ENCODE measurements at places on chromosomes 11 and 22.

DNA sequence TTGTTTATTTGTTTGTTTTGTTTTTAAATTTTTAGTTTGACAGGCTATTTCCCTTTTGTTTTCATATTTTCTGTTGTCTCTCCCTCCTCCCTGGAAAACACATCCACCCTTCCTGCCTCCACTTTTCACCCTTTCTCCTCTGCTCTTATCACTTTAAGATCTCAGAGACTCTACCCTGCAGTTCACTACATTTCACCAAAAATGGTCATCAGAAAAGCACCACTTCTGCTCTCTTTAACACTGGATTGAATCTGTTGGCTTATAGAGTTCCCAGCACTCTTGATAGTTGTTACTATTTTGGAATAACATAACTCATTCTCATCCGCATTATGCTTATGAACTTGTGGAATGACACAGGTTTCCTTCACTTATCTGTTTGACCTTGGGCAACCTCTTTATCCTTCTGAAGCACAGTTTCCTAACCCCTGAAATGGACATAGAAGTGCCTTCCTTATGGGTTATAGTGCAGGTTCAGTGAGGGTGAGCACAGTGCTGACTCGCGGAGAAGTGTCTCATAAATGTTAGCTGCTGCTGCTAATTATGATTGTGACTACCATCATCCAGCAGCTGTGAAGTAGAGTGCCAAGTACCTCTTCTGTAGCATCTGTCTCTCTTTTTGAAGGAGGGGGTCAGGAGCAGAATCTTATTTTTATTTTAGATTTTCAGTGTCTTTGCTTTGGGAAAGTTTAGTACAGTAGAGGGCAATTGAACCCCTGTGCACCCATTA lies 15.0 kb downstream of the TEAD1 start:
- DNase-seq, result no peak

- DNase-seq, result no peak
These were observed 344.6 kb upstream of the C11orf87 start for GRCh38 chr11:109077291-109077920.

DNA sequence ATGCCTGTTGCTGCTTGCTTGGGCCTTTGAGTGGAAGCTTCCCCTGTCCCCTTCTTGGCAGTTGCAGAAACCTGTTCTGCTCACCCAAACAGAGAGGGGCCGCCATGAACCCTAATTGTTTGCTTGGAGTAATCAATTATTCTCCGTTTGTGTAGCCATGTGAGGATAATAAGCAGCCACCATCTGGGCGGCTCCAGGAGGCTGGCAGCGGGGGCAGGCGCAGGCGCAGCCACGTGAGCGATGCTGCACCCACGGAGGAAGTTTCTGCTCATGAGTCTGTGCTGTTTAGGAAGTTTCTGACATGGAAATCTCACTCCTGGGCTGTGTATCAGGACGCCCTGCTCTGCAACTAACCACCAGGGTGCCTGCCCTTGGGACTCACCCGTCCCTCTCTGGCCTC lies 90.1 kb downstream of the MPPED1 start:
- DNase-seq, result no peak

DNA sequence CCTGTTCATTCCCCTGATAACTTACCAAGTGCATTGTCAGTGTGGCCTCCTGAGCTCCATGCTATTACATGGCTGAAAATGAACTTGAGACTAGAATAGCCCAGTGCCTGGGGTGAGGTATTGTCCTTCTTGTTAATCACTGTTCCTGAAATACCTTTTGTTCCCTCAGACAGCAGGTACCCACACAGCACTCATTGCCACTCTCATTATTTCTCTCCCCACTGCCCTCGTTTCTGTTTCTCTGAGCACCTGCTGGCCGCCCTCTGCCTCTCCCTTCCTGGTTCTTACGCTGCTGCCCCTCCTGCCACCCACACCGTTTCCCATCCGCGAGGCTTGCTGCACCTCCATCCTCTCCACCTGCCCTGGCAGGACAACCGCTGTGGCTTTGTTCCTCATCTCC lies 36.9 kb upstream of the RAB1B start:
- no peak for DNase-seq

- DNase-seq, result no peak
These were observed 86.3 kb downstream of the ETS1 start for GRCh38 chr11:128501008-128501407.

DNA sequence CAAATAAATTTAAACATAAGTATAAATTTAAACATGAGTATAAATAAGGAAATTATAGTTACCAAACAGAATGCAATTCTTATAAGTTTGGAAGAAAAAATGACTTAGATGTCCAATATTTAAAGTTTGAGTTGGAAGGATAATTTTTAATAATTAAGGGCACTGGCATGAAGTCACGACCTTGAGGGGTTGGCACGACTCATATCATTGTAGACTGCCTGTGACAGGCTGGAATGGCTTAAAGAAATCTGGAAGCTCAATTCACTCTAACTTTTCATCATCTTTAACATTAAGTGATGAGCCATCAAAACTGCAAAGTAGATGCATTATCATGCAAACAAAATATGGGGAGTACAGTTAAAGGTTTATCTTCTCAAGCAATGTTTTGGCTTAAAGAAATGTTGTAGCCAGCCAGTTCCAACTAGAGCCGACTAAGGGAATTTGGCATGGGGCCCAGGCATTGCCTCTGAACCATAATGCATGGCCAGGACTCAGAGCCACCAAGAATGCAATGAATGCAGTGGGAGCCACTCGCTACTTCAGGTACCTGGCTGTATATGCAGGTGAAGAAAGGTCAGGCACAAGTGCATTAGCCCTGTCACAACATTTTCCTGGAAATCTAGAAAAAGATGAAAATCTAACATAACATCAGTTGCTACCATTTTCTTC lies 33.4 kb downstream of the PGR start:
- DNase-seq, result peak; percentile 1

- no peak for DNase-seq
These were observed 1.3 kb downstream of the GNG3 start for GRCh38 chr11:62708793-62709192.

- no peak for DNase-seq
These were observed 61.3 kb downstream of the DENND5A start for GRCh38 chr11:9203691-9204311.

- no peak for DNase-seq
These were observed 23.6 kb upstream of the MUC5B start for GRCh38 chr11:1199241-1199750.

GRCh38 chr11:69321877-69322361 lies 28.0 kb downstream of the MYEOV start:
- peak; percentile 95 for DNase-seq

DNA sequence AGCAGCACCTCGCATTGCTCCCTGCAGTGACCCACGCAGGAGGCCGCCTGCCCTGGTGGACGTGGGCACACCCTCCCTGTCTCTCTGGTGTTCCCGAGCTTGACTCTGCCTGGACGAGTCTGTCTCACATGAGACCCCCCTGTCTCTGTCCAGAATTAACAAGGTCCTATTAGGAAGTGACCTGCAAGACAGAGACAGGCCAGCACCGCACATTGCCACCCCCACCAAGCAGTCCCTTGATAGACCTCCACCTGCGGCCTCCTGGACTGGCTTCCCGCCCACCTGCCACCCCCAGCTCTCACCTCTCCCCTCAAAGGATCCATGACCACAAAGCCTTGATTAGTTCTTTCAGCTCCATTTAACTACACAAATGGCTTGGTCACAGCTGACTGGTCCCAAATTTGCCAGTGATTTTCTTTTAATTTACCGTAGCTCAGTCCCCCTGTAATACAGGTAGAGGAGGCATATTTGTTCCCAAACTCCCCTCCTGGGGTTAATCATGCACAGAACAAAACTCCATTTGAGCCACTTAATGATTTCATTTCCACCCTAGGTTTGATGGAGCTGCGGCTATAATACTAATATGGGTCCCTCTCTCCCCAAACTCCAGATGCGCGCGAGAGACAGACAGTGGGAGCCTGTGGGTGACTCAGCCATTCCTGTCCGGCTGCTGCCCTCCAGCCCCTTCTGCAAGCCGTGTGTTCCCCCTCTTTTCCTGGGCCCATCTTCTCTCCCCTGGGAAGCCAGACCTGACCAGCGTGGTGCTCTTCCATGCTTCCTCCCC lies 11.2 kb downstream of the SPATA19 start:
- DNase-seq, result no peak

GRCh38 chr11:8658321-8659057 lies 24.0 kb downstream of the TRIM66 start:
- no peak for DNase-seq

DNA sequence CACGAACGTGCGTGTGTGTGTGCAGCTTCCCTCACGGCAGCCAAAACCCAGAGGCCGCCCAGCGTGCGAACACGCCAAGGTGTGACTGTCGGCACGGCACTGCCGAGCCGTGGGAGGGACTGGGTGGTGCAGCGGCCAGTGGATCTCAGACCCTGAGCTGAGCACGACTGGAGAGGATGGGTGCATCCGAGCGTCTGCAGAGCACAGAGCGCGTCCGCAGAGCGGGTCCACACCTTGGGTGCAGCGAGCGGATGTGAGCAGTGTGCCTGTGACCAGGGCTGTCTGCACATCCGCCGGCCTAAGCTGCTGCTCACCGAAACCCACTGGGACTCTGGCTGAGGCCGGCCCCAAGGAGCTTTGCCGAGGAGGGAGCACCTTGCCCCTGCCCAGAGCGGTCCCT lies 22.7 kb downstream of the PTDSS2 start:
- DNase-seq, result no peak

GRCh38 chr11:107882095-107882820 lies 23.7 kb upstream of the SLC35F2 start:
- DNase-seq, result no peak

DNA sequence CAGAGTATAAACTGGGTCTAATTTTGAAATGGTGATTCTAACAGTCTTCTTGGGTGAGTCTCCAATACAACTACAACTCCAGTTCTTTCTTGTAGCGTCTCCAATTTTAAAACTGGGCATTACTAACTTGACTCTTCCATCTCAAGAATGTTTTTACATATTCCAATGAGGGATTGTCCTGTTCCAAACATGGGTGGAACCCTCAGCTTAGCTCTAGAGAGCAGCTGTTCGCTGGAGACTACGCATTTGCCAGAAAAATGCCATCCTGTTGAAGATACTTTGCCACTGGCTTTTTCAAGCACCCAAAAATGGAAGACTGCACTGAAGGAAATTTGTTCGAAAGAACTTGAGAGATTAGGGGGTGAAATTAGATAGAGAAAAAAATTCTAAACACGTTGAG lies 870.0 kb downstream of the NTM start:
- no peak for DNase-seq

- no peak for DNase-seq
These were observed 46.1 kb upstream of the RFPL3 start for GRCh38 chr22:32311551-32312071.

DNA sequence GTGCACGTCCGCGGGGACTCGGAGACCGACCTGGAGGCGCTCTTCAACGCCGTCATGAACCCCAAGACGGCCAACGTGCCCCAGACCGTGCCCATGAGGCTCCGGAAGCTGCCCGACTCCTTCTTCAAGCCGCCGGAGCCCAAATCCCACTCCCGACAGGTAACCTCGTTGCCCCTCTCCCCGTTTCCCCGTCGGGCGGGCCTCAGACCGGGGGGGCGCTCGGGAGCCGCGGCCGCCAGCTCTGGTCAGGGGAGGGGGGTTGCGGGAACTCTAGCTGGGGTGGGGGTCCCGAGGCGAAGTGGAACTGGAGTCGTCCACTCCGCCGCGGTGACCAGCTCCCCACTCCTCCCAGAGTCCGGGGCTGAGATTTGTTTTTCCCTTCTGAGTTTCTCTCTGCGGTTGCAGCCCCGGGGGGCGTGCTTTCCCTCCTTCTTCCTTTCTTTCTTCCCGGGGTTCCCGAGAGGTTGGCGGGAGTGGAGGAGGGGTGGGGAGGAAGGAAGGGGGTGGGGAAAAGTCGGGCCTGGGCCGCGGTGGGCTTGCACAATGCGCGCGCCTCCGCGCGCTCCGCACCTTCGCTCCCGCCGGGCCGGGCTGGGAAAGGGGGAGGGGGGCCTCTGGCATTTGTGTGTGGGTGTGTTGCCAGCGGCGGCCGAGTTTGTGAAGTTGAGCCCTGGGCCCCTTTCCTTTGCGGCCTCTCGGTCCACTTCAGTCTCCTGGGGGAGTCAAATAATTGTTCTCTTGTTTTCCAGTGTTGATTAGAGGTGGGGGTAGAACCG lies 952 bp downstream of the YAP1 start:
- peak; percentile 90 for DNase-seq

DNA sequence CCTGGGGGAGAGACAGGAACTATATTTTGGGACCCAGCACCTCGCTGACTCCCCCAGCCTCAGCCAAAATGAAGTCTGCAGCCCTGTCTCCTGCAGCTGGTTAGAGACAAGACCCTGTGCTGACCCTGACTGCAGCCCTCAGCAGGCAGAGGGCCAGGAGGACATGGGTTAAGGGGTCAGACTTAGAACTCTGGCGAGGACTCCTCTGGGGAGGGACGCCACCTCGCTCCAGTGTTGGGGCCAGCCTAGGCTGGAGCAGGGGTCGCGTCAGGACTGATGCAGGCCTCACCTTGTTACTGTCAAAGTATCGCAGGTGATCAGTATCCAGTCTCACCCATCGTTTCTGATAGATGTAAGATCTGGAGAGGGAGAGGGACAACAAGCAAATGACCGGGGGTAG lies 36.9 kb upstream of the PDE2A start:
- no peak for DNase-seq

GRCh38 chr11:107973641-107974040 lies 35.1 kb upstream of the CUL5 start:
- DNase-seq, result no peak

GRCh38 chr11:94049351-94049750 lies 28.2 kb downstream of the HEPHL1 start:
- DNase-seq, result no peak

- no peak for DNase-seq
These were observed 2.7 kb upstream of the IGSF22 start for GRCh38 chr11:18728658-18729057.

GRCh38 chr11:55457641-55458040 lies 89.9 kb downstream of the OR4A15 start:
- no peak for DNase-seq

DNA sequence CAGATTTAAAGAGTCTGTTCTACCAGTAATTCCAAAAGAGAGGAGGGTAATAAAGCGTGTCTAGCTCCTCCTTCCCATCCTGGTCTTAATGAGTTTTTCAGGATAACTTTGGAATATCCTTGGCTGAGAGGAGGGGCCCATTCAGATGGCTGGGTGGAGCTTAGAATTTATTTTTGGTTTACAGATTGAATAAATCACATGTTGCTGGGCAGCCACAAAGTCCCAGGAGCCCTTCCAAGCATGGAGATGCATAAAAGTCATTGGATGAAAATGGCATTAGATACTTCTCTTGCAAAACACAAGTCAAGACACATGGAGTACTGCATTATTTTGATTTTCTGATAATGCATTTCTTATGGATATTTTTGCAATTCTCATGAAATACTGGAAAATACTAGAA lies 139.0 kb downstream of the TRPC6 start:
- DNase-seq, result no peak

DNA sequence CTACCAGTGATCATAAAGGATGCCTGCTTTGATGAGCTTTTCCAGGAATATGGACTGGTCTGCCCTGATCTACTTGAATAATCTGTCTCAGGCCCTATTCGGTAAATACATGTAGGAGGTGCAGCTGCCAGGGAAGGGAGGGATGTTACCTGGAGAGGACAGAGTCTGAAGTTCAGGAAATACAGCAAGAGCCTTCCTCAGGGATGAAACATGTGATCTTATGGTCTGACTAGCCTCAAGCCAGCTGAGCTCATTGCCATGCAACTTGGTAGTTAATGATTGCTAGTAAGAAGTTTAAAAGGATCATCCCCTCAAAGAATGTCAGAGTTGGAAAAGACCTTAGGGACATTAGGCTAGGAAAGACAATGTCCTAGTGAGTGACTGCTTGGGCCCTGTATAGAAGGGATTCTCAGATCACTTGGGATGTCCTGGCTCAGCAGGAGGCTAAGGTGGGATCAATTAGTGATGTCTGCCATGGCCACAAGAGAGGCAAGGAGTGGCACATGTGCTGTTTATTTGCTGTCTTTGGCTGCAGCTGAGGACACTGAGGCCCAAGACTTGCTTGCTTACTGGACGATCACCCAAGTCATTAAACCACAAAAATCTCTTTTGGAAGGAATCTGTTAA lies 18.5 kb downstream of the PTPRJ start:
- no peak for DNase-seq

Measured in EL (cell line).